ENCODE measurements at places on chromosomes 3 and 15. TPM values are rescaled to one million over a fixed set of nuclear protein-coding genes. Genes with fewer than 3 reads are reported as not detected.

CMTM6 gene
- total RNA-seq = 74.1 TPM

PDHB gene
- 69.3 TPM for total RNA-seq

FILIP1L gene
- 71.4 TPM for total RNA-seq

TRIM42 gene
- not detected for total RNA-seq
